ENCODE measurements at places on chromosomes 4 and X.
A peak's percentile ranks its signal among the peaks of the same experiment; 100 is the strongest.

DNA sequence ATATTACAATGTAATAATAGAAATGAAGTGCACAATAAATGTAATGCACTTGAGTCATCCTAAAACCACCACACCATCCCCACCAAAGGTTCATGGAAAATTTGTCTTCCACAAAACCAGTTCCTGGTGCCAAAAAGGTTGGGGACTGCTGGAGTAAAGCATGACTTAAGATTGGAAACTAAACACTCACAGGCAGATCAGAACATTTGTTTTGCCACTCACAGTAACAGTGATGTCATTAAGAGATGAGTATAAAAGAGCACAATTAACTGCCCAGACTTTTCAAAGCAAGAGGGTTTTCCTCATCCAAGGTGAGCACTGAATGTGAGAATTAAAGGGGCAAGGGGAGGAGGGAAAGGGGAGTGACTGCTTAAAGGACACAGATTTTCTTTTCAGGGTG, 35.6 kb downstream of the MAP7D3 start:
- DNase-seq: peak; percentile 36

- no peak for DNase-seq
Measured at GRCh38 chr4:10354225-10354624, 103.0 kb downstream of the ZNF518B start.

GRCh38 chr4:34718576-34719245, 1525.6 kb downstream of the ARAP2 start:
- DNase-seq: no peak

DNA sequence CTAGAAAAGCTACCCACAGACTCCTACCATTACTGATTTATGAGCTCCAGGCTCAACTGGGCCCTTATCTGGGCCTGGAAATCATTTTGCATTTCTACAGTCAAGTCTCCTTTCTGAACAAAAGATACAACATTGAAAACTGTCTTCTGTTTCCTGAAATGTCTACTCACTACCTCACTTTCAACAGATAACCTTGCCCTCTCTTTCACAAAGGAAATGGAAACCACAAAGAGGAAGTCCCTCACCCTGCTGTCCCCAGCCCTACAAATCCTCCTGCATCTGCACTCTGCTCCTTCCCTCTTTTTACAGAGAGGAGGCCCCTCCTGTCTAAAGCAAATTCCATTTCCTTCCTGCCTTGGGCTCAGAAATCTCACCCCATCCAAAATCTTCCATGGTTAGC, 24.8 kb upstream of the CYBB start:
- no peak for DNase-seq

Data from kidney tubule cell (primary cell).